ENCODE measurements at places on chromosomes 11 and 22. TPM values are rescaled to one million over a fixed set of nuclear protein-coding genes. Genes with fewer than 3 reads are reported as not detected.

DNA sequence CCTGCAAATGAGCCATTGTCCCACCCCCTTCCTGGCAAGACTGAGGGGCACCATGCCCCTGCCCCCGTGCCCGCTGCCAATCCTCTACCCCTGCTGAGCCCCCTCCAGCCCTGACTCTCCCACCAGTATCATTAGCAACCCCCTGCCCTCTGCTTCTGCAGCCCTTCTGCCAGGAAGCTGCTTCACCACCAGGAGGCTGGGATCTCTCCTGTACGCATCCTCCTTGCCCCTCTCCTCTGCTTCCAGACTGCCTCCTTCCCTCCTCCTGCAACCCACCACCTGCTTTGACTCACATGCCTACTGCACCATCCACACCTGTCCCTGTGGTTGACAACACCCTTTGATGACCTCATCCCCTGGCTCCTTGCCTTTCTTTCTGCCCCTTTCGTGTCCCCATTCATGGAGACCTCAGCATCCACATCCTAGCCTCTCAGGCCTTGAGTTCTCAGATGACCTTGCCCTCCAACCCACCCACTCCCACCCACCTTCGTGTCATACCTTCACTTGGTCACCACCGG is 13.4 kb upstream of the PNPLA3 start:
- H3K27ac ChIP-seq, result no peak overlapping the region
- H3K27me3 ChIP-seq, result no peaks in the 10 kb centered on the region
- no peak overlapping the region for H3K4me3 ChIP-seq
- no peaks in the 10 kb centered on the region for H3K36me3 ChIP-seq
- H3K4me1 ChIP-seq, result no peaks in the 10 kb centered on the region
- no peak for DNase-seq

DNA sequence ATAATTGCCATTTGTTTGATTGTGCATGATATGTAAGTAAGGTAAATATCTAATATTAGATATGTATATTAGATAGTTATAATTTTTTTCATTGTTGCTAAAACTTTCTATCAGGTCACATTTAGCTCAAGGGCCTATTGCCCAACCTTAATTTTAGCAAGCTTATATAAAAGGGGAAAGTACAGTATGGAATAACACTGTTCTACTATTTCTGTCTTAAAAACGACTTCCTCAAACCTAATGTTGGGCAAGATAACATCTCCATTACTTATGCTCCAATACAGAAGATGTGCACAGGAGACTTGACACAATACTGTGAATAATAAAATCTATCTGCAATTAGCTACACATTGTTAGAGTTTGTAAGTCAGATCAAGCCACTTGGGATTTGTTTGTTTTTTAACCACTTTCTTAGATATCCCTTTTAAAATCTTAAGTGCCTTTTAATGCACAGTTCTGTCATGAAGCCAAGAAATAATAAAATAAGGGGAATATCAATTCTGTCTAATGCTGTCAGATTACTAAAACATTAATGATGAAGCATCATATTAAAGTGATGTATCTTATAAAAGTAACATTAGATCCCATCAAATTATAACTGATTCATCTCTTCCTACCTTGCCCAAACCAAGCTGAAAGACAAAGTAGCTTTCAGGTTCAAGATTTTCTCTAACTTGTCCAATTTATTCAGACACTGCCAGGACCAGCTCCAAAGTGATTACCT is 98.1 kb downstream of the SIK3 start:
- H3K27ac ChIP-seq, result no peak overlapping the region
- no peak for DNase-seq
- peaks cover 10% of the 10 kb centered on the region for H3K4me1 ChIP-seq
- no peaks in the 10 kb centered on the region for H3K27me3 ChIP-seq
- H3K36me3 ChIP-seq, result no peaks in the 10 kb centered on the region

OSBPL5 gene
- total RNA-seq, result 78.5 TPM

FOLR1 gene
- not detected for total RNA-seq

DNA sequence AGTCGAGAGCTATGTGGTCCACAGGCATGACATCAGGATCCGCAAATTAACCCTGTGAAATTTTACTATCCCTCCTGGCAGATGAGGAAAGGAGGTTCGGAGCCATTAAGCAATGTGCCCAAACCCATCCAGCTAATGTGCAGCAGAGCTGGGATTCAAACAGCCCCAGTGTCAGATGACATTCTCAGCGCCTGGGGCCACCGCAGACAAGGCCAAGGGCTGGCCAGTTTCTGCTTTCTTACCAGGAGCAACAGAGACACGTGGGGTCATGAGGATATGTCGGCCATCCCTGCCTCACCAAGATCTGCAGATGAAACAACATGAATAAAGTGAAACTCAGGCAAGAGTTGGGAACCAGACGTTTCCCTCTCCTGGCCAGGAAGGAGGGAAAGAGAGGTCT is 110.2 kb downstream of the TENM4 start:
- no peaks in the 10 kb centered on the region for H3K27me3 ChIP-seq
- H3K4me1 ChIP-seq, result no peaks in the 10 kb centered on the region
- no peak overlapping the region for H3K27ac ChIP-seq
- no peak for DNase-seq

DNA sequence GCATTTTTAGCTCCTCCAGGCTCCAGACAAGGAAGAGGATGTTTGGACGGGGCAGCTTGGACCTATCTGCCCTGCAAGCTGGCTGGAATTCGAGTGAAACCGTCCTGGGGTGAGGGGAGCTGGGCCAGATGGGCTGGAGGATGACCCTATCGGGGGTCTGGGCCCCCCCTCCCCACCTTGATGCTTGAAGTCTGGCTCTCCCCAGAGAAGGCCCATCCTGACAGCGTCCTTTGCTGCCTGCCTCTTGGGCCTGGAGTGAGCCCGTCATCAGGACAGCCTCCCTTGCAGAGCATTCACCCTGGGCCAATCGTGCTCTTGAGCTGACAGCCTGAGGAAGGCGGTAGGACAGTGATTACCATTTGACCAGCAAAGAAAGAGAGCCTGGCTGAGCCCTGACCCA is 5.3 kb upstream of the PDGFB start:
- H3K4me3 ChIP-seq, result no peak overlapping the region
- H3K36me3 ChIP-seq, result no peaks in the 10 kb centered on the region
- no peak overlapping the region for H3K27ac ChIP-seq
- no peaks in the 10 kb centered on the region for H3K27me3 ChIP-seq
- DNase-seq, result no peak

DNA sequence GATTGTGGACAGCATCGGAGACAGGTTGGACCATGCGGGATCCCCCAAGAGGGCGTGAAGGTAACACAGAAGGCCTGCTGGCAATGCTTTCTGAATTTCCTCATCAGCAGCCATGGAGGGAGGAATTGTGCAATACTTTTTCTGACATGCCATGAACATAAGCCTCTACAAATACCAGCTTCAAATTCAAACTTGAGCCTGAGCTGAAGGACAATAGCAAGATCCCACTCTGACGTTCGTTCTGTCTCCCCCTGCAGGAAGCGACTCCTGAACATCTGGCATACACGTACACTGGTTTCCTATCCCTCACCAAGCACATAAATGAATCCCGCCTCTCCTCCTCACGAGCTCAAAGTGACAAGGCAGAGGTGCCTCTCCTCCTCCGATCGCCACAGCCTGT is 312.2 kb downstream of the BRD1 start:
- H3K4me3 ChIP-seq, result no peak overlapping the region
- no peaks in the 10 kb centered on the region for H3K4me1 ChIP-seq
- H3K27ac ChIP-seq, result no peak overlapping the region
- H3K27me3 ChIP-seq, result no peaks in the 10 kb centered on the region
- no peak for DNase-seq
- H3K36me3 ChIP-seq, result no peaks in the 10 kb centered on the region

GRCh38 chr11:111598559-111598958 is 3.7 kb upstream of the SIK2 start:
- H3K27ac ChIP-seq, result peak overlapping the region; percentile 45
- no peak overlapping the region for H3K4me3 ChIP-seq
- DNase-seq, result no peak
- no peaks in the 10 kb centered on the region for H3K4me1 ChIP-seq

All from tibial nerve (tissue), 4 donors.